ENCODE measurements at places on chromosomes 3 and 15.

GRCh38 chr3:85244091-85244490, 285.3 kb downstream of the CADM2 start:
- no peak for DNase-seq

DNA sequence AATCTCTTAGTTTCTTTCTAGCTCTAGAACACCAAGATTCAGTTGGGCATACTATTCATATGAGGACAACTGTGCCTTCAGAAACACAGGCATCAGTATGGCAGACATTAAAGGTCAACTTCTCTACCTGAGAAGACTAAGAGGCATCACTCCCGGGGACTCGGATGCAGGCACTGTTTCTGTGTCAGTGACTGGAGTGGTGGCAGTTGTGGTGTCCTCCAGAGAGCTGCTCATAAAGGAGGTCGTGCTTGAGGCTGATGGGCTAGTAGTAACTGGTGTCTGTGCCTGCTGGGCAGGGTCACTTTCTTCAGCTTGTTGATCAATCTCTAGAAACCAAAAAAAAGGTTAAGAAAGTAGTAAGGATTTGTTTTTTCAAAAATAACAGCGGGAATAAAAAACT, 75.2 kb downstream of the FBXL22 start:
- DNase-seq, result no peak

GRCh38 chr3:161413855-161414210, 42.5 kb upstream of the SPTSSB start:
- DNase-seq, result no peak

DNA sequence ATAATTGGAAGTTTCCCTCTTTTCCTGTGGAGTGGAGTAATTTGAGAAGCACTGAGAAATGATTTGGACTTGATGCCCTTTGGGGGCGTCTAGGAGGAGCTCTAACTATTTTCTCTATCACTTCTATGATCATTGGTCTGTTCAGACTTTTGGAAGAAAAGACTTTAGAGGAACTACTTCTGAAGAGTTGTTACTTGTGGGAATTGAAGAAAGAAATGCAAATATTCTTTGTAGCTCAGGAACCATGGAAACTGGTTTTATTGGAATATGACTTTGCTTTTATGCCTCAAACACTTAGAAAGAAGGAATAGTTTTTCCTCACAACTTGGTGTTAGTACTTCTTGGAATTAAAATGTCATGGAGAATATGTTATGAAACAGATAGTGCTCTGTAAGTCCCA, 122.0 kb upstream of the ALDH1A3 start:
- no peak for DNase-seq

- peak; percentile 18 for DNase-seq
Observed at GRCh38 chr3:144677103-144677502, 705.5 kb downstream of the DIPK2A start.

DNA sequence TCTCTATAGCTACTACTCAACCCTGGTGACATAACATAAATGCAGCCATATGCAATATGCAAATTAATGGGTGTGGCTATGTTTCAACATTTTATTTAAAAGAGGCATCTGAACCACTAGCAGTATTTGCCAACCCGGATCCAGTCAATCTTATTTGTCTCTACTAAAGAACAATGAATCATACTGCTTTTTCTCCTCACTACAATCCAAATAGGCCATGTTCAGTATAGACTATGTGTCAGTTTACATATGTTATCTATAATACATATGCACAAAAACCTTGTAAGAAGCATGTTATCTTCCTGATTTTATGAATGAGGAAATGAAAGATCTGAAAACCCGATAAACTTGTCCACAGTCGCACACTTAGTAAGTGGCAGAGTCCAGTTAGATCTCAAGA, 125.7 kb downstream of the STAG1 start:
- DNase-seq, result no peak

- DNase-seq, result peak; percentile 84
Observed at GRCh38 chr3:62567097-62568021, 194.0 kb upstream of the FEZF2 start.

GRCh38 chr3:184237807-184238206, 8.4 kb downstream of the VWA5B2 start:
- no peak for DNase-seq

DNA sequence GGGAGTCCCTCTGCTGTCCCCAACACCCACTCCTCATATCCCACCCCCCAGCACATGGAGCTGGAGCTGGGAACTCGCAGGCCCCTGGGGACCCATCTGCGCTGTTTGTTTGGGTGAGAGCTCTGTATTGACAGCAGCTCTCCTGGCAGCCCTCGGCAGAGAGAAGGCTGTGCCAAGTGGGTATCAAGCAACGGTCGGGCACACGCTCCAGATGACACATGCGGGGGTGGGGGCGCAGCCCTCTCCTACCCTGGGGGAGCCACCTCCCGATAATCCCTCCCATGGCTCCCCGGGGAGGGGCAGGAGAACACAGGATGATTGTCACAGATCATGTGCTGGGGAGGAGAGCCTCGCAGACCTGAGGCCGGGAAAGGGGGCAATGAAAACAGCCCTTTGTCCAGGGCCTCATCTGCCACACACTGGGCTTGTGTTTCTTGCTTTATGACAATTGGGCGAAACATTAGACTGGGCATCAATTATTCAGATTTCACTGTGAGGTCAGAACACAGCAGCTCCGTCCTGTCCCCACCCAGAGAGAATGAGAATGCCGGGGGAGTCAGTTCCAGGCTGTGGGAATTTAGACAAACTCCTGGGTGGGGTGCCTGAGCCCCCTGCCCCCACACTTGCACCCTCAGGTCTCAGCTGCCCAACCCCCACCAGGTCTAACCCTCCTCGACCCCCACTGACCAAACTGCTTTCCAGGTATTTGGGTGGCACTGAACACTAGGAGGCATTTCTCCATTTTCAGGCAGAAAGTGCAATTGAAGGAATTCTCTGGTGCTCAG, 46.4 kb upstream of the KLF13 start:
- no peak for DNase-seq

GRCh38 chr3:172749230-172749965, 1.1 kb upstream of the ECT2 start:
- peak; percentile 97 for DNase-seq

- no peak for DNase-seq
Observed at GRCh38 chr3:13235079-13235478, 161.8 kb upstream of the IQSEC1 start.

- DNase-seq, result no peak
Observed at GRCh38 chr3:73451301-73451944, 173.3 kb downstream of the PDZRN3 start.

- DNase-seq, result peak; percentile 55
Observed at GRCh38 chr3:197132916-197133530, 103.4 kb upstream of the MELTF start.

GRCh38 chr15:39598958-39599845, 18.3 kb downstream of the THBS1 start:
- DNase-seq, result no peak

Measured in astrocyte (in vitro differentiated cells and primary cell).